ENCODE measurements at places on chromosomes 3 and 15. TPM values are rescaled to one million over a fixed set of nuclear protein-coding genes. Genes with fewer than 3 reads are reported as not detected.

DNA sequence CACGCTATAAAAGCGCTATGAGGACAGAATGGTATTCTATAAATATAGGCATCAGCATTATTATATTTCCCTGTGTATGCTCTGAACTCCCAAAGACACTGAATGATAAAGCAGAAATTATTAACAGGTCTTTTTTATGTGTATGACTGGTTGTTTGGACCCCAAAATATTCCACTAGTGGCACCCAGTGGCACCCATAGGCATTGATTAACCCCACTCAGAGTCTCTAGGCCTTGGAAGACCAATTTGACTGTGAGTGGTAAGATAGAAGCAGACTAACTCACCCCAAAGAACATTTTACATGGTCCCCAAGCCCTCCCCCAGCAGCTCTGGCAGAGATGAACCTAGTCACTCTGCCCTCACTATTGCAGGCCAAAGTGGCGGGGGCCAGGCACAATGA is 45.4 kb upstream of the UBE2E1 start:
- no peak for DNase-seq

DNA sequence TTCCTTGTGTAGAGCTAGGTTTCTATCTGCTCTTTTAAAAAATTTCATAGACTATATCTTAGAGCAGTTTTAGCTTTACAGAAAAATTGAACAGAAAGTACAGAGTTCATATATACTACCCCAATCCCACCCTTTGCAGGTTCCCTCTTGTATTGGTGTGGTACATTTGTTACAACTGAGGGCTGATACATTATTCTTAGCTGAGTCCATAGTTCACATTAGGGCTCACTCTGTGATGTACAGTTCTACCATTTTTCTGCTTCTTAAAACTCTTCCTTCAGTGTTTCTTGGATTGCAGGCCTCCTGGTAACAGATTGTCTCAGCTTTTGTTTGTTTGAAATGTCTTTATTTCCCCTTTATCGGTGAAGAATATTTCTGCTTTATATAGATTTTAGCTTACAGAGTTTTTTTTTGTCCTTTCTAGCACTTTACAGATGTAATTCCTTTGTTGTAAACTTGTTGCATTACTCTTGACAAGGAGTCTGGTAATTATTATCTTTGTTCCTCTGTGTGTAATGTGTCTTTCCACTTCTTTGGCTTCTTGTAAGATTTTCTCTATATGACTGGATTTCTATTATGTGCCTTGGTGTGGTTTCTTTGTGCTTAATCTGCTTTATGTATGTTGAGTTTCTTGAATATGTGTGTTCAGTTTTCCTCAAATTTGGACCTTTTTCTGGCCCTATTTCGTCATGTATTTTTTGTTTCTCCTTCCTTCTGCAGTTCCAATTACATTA is 25.3 kb downstream of the MEF2A start:
- no peak for DNase-seq

BCL2A1 gene
- total RNA-seq = 0.55 TPM

CADPS gene
- 14.3 TPM for total RNA-seq

Measured in left ventricle myocardium superior (tissue), 1 donor.